ENCODE measurements at places on chromosomes 7 and 10. TPM values are rescaled to one million over a fixed set of nuclear protein-coding genes. Genes with fewer than 3 reads are reported as not detected.

The LSM5 gene
- total RNA-seq = 27.6 TPM

- no peak for DNase-seq
These were observed 13.3 kb upstream of the SYPL1 start for GRCh38 chr7:106125417-106125816.

GRCh38 chr10:91694170-91694794 is 61.4 kb upstream of the PPP1R3C start:
- no peak for DNase-seq

- DNase-seq = peak; percentile 34
These were observed 199.8 kb downstream of the EBF3 start for GRCh38 chr10:129764011-129764900.

DNA sequence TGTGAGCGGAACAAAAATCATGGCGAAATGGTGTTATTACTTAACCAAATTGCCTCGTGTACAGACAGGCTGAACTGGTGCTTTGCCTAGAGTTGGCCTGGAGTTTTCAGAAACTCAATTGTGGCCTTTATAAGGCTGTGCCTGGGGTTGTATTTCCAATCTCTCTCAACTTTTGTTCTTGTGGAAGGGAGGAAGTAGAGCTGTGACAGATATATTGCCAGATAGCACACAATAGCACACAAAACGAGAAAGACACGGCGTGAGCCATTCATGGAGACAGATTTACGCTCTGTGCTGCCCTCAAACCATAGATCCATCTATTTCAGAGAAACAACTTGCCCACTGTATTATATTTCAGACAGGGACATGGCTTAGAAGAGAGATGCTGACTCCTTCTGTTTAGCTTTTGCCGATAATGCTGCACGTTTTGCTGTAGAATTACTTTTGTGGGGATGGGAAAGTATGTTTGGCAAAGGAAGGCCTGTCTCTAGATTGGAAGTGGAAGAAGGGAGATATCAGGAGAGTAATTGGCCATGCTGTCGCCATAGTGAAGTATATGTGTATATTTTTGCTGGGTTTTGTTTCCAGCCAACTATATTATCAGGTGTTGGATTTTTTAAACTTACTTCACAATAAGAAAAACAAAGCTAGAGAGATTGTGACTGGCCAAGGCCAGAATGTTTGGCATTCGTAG is 80.4 kb downstream of the AUTS2 start:
- DNase-seq = no peak
